ENCODE measurements at places on chromosomes 13 and 19.

- DNase-seq, result no peak
Observed at GRCh38 chr13:72559716-72560115, 167.7 kb downstream of the MZT1 start.

GRCh38 chr13:41681587-41681986 lies 224.2 kb downstream of the RGCC start:
- no peak for DNase-seq

GRCh38 chr13:65868099-65868498 lies 1362.0 kb downstream of the PCDH9 start:
- DNase-seq, result no peak

DNA sequence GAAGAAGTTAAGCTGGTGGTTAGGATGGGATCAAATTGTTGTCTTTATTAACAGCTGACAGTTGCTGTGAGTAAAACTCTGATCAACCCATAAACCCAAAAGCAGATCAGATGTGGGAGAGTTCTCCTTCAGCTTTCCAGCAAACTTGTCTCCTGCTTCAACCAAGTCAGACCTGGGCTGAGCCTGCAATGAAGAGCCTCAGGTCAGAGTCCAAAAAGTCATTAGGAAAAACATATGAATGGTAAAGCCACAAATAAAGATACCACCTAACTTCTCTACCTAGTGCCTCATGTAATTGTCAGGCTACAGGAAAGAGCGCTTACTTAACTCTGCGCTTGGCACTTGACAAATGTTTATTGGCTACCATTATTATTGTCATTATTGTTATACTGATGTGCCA lies 21.9 kb upstream of the UBE2L5 start:
- DNase-seq, result no peak

DNA sequence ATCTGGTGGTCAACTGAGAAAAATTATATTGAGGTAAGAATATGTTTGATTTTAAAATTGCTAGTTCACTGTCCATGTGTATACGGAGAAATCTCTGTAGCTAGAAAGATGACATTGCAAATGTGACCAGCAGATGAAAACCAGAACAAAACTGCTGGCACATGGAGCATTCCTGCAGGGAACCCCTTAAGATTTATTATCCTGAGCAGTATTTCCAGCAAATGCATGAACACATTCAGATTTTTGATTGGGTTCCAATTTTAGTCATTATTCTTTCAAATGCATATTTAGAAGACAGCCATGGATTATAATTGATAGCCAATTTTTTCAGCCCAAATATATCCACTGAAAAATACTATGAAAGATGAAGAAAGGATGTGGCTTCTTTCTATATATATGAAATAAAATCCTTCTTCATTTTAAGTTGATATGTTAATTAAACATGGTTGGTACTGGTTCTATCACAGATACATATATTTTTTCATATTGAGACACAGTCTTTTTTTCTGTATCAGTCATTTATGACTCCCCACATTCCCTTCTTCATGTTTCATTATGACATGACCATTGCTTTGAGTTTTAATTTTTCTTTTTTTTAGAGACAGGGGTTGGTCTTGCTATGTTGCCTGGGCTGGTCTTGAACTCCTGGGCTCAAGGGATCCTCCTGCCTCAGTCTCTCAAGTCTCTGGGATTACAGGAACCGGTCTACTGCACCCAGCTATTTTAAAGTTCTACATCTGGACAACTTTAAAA lies 376.5 kb downstream of the KLF12 start:
- no peak for DNase-seq

- no peak for DNase-seq
Observed at GRCh38 chr13:40182591-40182990, 483.9 kb downstream of the FOXO1 start.

All from hematopoietic multipotent progenitor cell treated with erythropoietin and hydrocortisone succinate and interleukin-3 and kit ligand, for 4 days (in vitro differentiated cells).